Transverse colon (tissue), 4 donors: ENCODE measurements at places on chromosomes 5 and 9. TPM values are rescaled to one million over a fixed set of nuclear protein-coding genes. Genes with fewer than 3 reads are reported as not detected.

- no peak for DNase-seq
These were observed 251.1 kb downstream of the BNC2 start for GRCh38 chr9:16619402-16619801.

DNA sequence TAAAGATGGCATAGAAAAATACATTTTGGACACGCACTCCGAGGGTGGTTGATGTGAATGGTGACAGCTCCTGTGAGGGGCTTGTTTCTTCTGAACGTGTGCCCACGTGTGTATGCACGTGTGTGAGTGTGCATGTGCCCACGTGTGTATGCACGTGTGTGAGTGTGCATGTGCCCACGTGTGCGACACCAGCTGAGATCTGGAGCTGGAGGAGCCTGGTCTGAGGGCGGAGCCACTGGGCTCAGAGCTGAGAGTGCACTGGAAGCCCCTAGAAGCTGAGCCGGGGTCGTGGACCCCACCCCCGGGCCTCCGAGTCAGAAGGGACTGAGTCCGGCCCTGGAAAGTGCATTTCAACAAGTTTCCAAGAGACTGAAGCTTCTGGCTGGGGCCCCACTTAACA lies 282.5 kb upstream of the IRX4 start:
- DNase-seq: no peak

GRCh38 chr5:3199962-3200755 lies 395.5 kb upstream of the IRX1 start:
- DNase-seq: no peak

The ACTBL2 gene
- total RNA-seq: not detected

The BTNL8 gene
- 57.2 TPM for total RNA-seq
